AG20443 (cell line): ENCODE measurements at places on chromosomes 6 and 20.

GRCh38 chr6:10676403-10676802 lies 18.0 kb downstream of the C6orf52 start:
- no peak for DNase-seq

- DNase-seq = no peak
Observed at GRCh38 chr6:46203391-46204177, 32.8 kb upstream of the ENPP5 start.

- DNase-seq = peak; percentile 56
Observed at GRCh38 chr20:13819885-13820645, 35.2 kb downstream of the NDUFAF5 start.

DNA sequence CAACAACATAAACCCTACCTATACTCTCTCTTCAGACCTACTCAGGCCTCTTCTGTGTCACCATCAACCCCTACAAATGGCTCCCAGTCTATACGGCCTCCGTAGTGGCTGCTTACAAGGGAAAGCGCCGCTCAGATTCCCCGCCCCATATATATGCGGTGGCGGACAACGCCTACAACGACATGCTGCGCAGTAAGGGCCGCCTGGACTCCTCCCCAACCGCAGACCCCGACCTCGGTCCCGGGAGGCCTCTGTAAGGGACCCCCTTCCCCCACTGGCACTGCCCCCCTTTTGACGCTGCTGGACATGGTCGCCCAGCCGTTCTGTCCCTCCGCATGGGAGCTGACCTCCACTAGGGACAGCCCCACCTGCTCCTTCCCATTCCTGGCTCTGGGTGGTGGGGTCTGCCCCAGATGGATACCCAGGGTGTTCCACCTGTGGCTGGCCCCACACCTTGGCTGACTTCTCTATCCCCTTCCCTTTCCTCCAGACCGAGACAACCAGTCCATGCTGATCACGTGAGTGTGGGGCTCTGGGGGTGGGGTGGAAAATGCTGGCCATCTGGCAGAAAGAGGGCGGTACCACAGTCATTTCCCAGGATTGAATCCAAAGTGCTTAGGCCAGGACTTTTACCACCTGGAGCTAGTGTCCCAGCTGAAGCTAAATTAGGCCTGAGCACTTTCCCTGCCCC lies 25.0 kb downstream of the MYH7B start:
- no peak for DNase-seq

GRCh38 chr6:70684794-70685493 lies 17.3 kb downstream of the SMAP1 start:
- DNase-seq = no peak

- DNase-seq = no peak
Observed at GRCh38 chr20:59576216-59576953, 28.0 kb upstream of the PHACTR3 start.

GRCh38 chr20:22466447-22467171 lies 117.8 kb downstream of the FOXA2 start:
- DNase-seq = no peak

GRCh38 chr6:1864496-1864895 lies 254.8 kb downstream of the FOXC1 start:
- no peak for DNase-seq

DNA sequence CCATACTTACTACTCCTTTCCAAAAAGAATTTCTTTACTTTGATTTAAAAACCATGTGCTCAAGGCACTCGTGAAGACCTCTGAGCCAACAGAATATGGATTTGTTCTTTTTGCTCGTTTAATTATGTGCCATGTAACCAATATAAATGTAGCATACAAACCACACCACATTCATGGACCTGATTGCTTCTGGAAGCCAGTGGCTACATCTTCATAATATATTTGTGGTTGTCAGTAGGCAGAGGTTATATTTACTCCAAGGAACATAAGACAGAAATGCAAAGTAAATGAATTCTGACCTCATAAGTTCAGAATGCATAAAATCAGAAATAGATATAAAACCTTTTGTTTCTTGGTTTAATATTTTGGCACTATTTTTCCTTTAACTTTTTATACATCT lies 373.0 kb downstream of the HDGFL1 start:
- no peak for DNase-seq

DNA sequence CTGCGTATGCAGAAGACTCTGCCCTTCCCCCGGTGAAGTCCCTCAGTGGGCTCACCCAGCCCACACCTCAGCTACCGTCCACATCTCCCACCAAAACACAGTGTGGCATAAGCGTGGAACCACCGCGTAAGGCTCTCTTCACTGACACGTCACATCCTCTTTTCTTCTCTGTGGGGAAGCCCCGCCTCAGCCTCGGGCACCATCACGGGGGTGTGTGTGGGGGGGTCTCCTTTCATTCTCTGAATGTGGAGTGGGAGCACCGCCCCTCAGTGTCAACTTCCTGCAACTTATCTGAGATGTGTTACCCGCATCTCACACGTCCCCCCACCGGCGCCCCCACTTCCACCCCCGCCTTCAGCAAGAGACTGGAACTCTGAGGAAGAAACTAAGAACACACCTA lies 388.4 kb upstream of the JARID2 start:
- no peak for DNase-seq

GRCh38 chr6:104532462-104532861 lies 327.3 kb downstream of the HACE1 start:
- DNase-seq = no peak

GRCh38 chr20:54028276-54029011 lies 42.0 kb downstream of the BCAS1 start:
- no peak for DNase-seq

GRCh38 chr6:11277275-11278206 lies 45.1 kb upstream of the NEDD9 start:
- DNase-seq = peak; percentile 75

- DNase-seq = peak; percentile 84
Observed at GRCh38 chr6:45714741-45715507, 300.7 kb downstream of the CLIC5 start.

- no peak for DNase-seq
Observed at GRCh38 chr6:144835322-144835973, 550.3 kb downstream of the UTRN start.
